ENCODE measurements at places on chromosomes 2 and 18.

- no peak for DNase-seq
Observed at GRCh38 chr2:2892378-2892777, 485.2 kb downstream of the EIPR1 start.

DNA sequence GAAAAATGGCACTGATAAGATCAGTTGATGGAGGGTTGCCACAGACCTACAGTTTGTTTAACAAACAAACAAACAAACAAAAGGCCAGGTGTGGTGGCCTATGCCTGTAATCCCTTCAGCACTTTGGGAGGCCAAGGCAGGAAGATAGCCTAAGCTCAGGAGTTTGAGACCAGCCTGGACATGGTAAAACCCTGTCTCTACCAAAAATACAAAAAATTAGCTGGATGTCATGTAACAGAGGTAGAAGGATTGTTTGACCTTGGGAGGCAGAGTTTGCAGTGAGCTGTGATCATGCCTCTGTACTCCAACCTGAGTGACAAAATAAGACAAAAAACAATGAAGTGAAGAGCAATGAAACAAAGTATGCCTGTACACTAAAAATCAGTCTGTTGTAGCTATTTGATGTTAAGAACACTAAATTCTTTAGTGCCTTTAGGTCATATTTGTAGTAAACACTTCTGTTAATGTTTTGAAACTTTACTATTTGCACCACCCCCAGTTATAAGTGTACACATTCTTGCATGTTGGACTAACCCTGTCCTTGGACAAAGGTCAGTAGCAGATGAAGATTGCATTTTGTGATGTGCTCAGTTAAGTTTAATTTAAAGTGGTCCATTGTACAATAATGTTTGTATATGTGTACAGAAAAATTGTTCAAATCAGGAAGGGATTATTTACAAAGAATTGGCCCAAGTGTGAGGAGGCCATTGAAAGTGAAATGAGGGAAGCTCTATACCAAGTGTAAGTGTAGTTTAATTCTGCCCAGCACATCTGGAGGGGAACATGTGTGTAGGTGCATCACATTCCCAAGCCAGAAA is 73.9 kb downstream of the KYNU start:
- DNase-seq, result no peak

- peak; percentile 27 for DNase-seq
Observed at GRCh38 chr2:8487461-8487932, 194.4 kb upstream of the ID2 start.

DNA sequence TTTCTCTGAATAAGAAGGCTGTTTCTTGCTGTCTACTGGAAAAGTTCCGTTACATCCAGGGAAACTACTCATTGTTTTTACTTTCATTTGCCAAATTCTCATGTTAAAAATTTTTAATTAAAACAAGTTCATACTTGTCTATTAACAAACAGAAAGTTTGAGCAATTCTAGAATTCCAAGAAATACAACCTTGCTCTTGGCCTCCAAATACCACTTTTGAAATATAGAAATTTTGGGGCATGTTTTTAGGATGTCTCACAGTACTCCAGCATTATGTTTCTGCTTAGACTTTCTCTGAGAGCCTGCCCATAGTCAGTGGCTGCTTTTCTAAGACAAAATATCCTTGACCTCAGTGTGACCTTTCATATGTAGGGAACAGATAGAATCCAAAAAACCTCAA is 228.7 kb upstream of the RND3 start:
- DNase-seq, result no peak

DNA sequence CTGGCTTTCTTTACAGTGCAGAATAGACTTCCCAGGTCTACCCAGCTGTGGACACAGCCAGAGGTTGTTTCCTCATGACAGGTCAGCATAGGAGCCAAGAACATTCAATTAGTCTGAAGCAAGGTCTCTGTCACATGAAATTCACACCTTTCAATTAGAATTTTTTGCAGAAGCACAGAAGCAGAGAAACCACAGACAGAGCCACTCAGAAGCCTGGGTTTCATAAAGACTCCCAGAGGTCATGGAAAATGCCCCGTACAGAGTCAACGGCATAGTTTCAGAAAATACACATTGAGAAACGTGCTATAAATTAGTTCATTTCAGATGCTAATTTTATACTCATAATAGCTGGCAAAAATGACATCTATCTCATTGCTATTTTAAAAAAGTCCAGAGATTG is 87.0 kb upstream of the TMEM200C start:
- no peak for DNase-seq

DNA sequence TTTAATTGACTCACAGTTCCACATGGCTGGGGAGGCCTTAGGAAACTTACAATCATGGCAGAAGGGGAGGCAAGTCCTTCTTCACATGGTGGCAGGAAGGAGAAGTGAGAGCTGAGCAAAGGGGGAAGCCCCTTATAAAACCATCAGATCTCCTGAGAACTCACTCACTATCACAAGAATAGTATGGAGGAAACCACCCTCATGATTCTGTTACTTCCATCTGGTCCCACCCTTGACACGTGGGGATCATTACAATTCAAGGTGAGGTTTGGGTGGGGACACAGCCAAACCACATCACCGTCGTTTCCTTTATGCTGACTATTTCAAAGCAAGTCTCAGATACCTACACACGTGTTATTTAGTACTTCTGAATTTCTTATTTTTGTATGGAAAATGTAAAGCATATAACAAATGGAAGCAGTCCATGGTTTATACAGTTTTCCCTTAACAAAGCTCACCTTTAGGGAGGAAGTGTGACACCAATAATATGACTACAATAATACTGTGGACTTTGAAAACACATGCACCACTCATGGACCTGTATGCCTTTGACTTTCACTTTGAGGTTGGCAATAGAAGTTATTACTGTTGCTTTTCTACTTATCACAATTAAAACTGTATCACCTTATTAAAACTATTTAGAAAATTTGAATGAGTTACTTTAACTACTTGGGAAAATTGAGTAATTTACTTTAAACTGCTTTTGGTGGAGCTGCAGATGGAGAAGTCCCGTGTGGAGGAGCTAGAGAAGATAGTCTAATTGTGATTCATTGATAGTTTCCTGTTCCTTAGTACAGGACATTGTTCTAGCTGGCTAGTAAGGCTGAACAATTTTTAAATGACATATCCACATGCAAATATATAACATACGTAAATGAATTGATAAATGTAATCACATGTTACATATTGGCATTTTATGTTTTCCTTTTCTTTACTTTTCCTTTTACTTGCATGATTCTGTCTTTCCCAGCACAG is 37.3 kb downstream of the MTCL1 start:
- peak; percentile 19 for DNase-seq

GRCh38 chr2:98388601-98389250 is 42.5 kb downstream of the CNGA3 start:
- DNase-seq, result no peak

- no peak for DNase-seq
Observed at GRCh38 chr2:133324150-133324561, 244.1 kb downstream of the NCKAP5 start.

DNA sequence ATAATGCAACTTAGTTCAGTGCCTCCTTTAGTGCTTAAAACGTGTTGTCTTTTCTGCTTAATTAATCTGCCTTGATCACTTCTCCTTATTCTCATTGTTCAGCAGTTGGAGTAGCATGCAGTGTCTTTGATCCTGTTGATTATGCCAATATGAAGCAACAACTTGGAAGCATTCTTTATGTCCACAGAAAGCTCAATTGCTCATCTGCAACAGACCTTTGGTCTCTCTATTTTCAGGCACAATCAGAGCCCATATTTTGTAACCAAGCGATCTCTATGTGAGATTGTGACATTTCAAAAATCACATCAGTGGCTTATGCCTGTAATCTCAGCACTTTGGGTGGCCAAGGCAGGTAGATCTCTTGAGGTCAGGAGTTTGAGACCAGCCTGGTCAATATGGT is 217.3 kb downstream of the NYAP2 start:
- DNase-seq, result no peak

DNA sequence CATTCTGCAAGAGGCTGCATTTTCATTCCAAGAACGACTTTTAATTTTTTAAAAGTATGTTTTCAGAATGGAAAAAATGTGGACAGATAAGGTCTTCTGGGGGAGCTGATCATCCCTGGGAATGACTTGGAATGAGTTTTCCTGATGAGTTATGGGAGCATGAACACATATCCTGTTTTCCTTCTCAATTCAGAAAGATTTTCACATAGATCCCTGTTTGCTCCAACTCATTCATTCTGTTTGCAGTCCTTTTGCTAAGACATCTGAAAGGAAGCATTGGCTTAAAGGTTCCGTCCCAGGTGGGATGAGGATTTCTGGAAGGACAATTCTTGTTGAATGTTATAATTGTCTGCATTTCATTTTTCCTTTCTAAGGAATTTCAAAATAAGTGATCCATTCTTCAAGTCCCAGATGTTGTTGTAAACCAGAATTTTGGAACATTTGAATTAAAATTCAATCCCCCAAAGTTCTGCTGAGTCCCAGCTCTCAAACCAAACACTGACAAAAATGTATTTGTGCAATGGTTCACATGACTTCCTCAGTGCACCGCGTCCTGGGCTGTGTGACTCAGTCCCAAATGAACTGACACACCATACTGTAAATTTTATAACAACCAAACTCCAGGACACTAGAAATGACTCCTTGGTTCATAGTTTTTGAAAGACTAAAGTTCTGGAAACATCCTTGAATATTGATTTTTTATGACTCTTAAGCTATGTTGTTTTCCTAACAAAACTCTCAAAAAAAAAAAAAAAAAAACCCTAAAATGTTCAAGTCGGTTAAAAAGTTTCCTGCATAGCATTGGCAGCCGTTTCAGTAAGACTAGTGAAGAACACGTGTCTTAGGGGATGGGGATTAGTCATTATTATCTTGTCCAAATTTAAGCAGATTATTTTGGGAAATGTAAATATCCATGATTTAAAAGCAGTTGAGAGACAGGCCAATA is 281.8 kb upstream of the TCF4 start:
- DNase-seq, result no peak

DNA sequence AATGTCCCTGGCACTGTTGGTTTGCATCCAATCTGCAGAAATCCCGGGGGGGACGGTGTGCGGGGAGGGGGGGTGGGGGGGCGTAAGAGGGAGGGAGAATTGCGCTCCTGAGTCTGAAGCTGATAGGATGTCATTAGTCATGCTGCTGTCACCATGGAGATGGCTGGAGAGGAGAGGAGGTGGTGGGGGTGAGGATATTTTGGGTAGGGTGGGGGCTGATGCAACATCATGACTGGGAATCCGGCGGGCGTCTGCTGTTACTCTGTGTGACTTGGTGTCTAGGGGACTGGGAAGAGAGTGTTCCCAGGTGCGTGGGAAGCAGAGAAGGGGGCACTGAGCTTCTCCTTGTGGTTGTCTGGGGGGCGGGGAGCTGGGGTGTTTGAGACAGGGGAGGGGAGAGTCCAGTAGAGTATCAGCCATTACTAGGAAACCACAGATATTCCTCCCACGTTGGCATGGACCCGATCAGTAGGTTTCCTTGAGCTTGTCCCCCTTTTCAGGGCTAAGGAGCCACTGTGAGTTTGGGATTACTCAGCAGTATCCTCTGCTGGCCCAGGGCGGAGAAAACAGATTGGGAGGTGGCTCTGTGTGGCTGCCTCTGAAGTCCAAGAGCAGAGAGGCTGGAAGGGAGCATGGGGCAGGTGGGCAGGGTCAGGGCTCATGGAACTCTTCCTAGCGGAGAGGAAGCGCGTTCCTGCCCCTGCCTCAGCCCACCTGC is 18.9 kb downstream of the TET3 start:
- no peak for DNase-seq

- no peak for DNase-seq
Observed at GRCh38 chr2:19122220-19122619, 236.2 kb downstream of the OSR1 start.

- no peak for DNase-seq
Observed at GRCh38 chr2:222595581-222595980, 60.3 kb downstream of the FARSB start.

GRCh38 chr18:79554945-79555645 is 124.5 kb upstream of the CTDP1 start:
- DNase-seq, result no peak

DNA sequence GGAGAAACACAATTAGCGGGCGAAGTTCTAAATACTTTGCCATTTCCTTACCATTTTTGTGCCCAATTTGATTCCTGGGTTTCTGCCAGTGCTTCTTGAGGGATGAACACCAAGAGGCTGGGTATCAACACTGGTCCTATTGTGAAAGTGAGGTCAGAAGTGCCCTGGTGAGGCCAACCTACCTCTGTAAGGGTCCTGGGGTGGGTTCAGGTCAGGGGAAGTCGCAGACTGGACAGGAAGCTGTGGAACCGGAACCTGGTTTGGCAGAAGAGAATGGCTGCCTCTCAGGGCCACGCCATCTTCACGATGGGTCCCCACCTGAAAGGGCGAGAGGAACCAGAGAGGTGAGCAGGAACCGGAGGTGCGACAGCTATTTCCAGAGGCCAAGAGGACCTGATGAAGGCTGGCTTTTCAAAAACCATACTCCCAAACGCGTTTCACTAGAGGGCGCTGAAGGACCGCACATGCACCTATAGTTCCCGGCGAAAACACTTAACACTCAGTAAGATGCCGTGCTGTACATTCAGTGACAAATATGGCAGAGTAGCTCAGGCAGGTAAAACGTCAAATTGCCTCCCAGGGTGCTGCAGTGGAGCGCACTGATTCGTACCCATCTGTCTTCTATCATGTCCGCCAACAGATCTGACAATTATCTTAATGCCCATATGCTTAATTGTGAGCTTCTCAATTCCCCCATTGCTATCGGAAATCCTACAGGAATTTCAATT is 275.3 kb upstream of the CCDC68 start:
- DNase-seq, result peak; percentile 8

DNA sequence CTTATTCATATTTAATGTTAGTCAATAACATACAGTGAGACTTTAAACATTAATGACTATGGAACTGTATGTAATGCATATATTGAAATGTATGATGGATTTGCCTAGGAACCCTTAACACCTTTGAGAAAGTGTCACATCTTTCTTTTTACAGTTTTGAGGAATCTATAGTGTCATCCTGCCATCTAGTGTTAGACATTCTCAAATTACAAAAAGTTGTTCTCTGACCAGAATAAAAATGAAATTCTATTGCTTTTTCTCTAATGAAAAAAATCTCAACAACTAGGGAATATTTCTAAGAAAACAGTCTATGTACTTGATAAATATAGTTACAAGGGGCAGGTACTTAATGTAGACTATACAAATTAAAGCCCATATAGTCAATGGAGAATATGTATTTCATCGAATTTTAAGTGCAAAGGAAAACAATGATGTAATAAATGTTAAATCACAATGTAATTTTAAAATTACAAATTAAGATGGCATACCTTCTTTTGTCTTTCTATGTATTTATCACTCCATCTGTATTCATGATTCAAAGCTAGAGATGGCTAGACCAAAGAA is 5.1 kb upstream of the CALCRL start:
- DNase-seq, result no peak

- DNase-seq, result no peak
Observed at GRCh38 chr18:31402026-31402373, 25.4 kb downstream of the DSG4 start.

DNA sequence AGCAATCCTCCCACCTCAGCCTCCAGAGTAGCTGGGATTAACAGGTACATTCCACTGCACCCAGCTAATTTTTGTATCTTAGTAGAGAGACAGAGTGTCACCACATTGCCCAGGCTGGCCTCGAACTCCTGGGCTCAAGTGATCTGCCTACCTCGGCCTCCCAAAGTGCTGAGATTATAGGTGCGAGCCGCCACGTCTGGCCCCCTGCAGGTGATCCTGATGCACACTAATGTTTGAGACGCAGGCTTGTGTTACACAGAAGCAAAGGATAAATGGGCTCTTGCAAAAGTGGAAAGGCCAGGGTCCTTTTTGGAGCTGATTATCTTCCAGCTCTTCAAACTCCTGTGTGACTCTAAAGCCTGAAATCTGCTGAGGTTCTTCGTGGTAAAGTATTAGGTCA is 84.2 kb downstream of the TGFA start:
- DNase-seq, result no peak

Data from T-helper 17 cell (primary cell).